Stimulated activated CD8-positive, alpha-beta memory T cell treated with anti-CD3 and anti-CD28 coated beads, Interleukin-12 subunit alpha, Interleukin-12 subunit beta, amount 100 ng/mL, for 1 hour (primary cell): ENCODE measurements at places on chromosomes 6 and 20.

- DNase-seq, result no peak
Measured at GRCh38 chr6:72755752-72756151, 133.9 kb downstream of the KCNQ5 start.

- no peak for DNase-seq
Measured at GRCh38 chr6:22184371-22184770, 112.5 kb downstream of the PRL start.

DNA sequence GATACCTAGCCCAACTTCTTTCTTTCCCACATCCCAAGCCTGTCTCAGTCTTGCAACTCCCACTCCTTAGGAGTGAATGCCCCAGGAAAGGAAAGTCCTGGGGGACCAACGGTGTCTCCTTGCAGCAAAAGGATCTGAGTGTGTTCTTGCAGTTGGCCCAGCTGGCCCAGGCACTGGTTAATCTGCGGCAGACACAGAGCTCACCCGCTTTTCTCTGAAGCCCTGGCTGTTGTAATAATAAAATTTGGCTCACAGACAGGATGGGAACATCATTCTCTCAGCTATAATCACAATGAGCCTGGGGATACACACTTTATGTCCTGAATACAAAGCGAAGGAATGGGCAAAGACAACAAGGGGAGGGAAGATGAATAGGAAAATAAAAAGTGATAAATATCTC, 287.0 kb upstream of the PRND start:
- no peak for DNase-seq

GRCh38 chr6:113645576-113645970, 211.6 kb upstream of the MARCKS start:
- DNase-seq, result no peak

- no peak for DNase-seq
Measured at GRCh38 chr20:31979713-31980426, 11.9 kb downstream of the XKR7 start.

DNA sequence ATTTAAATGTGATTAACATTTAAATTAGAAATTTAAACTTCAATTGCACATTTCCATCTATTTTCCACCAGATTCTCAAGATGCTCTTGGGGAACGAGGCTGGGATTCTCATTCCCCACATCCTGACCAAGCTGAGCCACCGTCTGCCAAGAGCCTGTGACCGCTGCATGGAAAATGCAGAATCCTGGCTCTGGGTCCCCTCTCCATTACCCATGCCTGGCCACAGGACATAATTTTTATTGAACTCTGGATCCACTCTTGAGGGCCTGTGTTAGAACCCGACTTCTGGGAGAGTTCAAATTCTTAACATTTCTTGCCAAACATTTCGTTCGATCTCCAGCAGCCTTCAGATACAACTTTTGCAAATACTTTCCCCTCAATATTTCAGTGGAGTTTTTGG, 201.6 kb upstream of the SNX9 start:
- DNase-seq, result no peak

GRCh38 chr6:33189164-33189563, 3.1 kb downstream of the COL11A2 start:
- no peak for DNase-seq

DNA sequence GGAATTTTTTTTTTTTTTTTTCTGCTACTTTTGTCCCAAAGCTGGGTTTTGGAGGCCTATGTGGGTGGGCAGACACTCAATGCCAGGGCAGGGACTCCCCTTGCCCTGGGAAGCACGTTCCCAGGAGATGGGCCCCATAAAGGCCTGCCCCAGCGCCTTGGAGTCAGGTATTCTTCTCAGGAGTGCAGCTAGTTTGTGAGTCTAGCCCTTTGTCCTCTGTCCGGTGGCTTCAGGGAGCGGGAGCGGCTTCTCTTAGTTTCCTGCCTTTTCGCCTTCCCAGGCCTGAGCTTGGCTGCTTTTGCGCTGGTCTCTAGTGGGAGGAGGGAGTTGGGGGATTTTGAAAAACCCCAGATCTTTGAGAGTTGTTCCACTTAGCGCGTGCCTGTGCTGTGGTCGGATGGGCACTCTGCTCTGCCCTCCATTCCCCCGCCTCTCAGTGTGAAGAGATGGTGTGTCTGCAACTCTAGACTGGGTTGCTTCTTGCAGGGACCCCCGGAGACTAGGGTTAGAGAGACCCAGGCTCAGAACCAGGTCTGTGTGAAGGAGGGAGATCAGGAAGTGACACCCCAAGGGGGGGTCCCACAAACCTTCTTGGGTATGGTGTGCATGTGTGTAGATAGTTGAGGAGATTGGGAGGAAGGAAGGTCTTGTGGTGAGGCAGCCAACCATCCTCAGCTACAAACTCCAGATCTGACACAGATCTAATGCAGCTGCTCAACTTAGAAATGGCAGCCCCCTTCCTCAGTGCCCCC, 1.3 kb downstream of the PLCG1 start:
- DNase-seq, result peak; percentile 28

GRCh38 chr6:149560736-149561135, 5.4 kb upstream of the GINM1 start:
- DNase-seq, result no peak

DNA sequence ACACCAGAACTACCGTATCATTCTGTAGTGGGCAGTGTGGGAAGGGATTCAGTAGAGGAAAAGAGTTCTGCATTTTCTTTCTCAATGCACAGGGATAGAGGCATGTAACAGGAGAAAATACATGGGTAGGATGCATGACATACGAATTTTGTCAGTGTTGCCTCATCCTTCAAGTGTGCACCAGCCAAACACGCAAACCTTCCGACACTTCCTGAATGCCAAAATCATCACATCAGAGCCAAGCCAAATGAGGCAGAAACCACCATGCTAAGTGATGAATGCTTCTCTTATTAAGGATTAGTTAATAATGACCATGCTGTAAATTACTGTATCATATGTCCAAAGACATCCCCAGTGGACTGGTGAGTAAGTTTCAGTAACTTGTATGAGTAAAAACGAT, 27.3 kb downstream of the RAMACL start:
- DNase-seq, result no peak

DNA sequence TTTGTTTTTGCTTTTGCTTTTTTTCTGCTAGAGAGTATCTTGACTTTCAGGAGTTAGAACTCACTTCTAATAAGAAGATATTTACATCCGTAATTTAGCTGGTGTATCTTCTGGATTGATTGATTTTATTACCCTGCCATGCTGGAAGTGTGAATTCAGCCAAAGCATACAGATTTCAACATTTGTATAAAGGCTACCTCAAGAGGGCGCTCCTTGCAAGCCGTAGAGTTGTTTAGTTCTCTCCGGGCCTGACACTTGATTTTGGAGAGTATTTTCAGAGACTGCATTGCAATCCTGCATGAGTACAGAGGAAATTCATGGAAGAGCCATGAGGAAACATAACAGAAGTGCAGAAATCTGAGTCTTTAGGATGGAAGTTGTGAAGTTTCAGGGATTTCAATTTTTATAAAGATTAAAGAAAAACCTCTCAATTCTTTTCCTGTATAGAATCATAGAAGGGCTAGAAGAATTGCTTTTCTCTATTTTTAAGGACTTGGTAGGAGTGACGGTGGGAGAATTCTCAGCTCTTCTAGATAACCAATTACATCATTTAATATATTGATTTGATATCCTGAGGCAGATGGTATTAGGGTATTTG, 66.7 kb upstream of the TIAM2 start:
- DNase-seq, result peak; percentile 43

DNA sequence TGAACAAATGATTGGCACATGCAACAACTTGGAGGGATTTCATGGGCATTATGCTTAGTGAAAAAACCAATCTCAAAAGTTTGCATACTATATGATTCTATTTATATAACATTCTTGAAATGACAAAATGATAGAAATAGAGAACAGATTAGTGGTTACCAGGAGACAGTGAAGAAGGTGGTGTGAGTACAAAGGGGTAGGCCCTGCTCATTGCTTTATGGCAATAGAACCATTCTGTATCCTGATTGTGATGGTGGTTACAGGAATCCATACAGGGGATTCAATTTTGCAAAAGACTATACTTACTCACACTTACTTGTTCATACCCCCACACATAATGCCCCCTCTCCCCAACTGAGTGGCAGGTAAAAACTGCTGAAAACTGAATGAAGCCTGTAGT, 30.2 kb upstream of the LAMA4 start:
- no peak for DNase-seq

DNA sequence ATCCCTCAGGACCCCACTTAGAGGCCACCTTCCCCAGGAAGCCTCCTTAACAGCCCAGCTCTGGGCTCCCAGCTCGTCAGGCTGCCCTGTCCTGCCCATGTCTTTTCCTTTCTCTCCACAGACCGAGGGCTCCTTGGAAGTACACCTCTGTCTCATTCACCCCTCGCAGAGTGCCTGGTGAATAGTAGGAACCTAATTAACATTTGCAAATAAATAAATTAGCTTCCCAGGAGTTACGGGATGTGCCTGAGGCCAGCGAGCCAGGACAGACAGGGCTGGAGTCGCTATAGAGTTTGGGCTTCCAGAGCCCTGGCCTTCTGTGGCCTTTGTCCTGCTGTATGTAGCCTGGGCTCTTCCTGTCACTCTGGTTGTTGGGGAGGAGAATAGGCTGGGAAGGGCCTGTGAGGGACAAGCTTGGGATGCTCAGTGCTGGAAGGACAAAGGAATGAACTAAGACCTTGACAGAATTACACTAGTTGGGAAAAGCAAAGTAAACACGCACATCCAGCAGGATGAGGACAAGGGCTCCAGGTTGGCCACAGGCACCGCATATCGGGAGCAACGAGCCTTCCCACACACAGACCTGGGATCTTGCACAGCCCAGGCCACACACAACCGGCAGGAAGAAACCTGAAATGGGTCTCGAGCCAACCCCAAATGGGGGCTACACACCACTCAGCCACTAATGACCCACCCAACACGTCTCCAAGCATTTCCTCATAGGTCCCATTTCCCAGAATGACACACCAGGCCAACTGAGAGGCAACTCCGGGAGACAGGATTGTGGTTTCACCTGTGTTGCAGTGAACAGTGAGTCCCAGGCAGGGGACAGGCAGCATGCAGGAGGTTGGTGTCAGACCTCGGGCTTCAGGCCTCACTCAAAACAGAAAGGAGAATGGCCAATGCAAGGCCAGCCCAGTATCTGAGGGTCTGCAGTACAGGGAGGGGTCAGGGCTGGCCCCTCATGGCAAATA, 9.7 kb downstream of the MAP1LC3A start:
- DNase-seq, result no peak

DNA sequence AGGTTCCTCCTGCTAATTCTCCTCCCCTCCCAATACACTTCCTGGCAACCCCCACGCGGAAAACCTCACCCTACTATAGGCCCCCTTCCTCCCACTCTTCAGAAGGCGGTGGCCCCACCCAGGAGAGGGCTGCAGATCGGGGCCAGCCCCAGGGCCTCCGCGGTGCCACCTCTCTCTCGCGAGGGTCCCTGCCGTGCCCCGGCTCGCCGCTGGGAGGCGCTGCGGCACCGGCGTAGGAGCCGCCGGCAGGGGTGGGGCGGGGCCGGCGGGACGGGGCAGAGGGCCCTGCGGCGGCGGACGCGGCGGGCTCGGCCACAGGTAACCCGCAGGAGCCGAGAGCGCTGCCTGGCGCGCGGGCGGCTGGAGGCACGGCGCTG, at the start of gene ANKRD6:
ANKRD6 (plus strand) TSS at position 278 of the 377 bp plus-strand sequence. CDS start 133,825 bp downstream, outside the sequence.
- peak; percentile 65 for DNase-seq

DNA sequence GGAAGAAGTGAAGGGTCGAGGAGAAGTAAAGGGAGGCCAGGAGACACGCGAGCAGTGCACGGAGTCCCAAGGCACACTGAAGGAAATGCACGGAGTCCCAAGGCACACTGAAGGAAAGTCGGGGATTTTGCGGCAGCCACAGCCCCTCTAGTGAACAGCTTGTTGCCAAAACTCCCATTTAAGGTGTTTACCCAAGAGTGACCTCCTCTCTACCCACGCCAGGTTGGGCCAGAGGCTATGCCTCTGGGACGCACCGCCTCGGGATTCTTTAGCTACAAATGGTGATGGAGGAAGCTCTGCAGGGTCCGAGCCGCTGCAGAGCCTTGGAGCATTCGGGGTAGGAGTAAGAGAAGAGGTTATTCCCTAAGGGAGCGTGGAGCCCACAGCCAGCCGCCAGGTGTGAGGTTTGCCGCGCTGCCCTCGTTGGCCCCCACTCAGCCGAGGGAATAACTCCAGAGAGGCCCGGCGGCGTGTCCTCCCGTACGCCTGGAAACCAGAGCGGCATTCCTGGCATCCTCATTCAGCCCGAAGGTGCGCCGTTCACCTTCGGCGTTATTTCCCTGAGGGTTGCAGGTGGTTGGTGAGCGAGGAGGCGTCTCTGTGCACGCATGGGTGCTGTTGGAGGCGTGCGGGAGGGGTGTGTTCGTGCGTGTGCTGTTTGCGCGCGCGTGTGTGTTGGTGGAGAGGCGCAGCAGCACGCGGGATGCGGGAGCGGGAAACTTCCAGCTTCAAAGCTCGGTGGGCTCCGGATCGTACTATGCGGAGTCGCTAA, 3.4 kb upstream of the MAFB start:
- DNase-seq, result no peak

DNA sequence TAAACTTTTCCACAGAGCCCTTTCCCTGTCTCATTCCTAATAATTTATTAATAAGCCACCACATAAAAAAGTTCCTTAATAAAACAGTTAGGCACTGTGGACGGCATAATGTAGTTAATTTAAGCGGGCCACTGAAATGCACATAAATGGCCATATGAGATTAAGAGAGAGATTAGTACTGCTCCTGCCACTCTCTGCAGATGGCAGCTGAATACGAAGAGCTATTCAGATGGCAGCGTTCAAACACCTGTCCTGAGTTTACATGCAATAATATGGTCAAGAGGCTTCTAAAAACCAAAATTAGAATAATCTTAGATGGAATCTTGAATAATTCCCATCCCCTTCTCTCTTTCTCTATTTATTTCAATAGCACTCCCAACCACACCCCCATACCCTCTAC, 461.8 kb downstream of the PKHD1 start:
- no peak for DNase-seq

DNA sequence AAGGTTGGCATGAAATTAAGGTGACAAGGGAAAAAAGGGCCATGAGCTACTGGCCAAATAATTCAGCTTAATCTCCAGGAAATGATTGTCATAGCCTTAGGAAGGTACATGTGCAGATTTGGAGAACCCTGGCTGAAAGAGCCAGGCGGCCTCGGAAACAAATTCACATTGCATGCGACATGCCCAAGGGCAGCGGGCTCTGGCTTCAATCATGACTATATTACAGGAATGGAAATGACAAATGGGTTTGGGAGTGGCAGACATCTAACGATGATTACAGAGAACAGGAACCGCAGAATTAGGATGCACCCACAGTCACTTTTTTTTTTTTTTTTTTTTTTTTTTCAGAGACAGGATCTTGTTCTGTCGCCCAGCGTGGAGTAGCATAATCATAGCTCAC, 112.4 kb upstream of the SALL4 start:
- DNase-seq, result no peak

GRCh38 chr6:145031962-145032361, 703.4 kb downstream of the EPM2A start:
- DNase-seq, result no peak
